ENCODE measurements at places on chromosomes 2 and 18.

GRCh38 chr18:65568866-65569265 is 181.9 kb upstream of the CDH7 start:
- DNase-seq, result no peak

DNA sequence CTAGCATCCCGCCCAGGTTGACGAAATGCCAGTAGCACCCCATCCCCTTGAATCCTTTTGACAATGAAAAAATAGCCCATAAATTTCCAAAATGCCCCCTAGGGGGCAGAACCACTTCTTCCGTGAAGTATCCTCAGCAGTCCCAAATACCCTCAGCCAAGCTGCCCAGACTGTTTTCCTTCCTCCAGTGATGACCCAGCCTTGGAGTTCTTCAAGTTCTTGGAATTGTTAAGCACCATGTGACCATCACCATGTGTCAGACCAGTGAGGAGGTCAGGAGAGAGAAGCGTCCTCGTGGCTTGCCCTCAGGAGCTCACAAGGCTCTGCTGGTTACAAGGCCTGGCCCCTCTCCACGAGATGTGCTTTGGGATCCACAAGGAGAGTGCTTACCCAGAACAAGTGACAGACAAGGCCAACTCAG is 1.4 kb upstream of the SLC23A3 start:
- no peak for DNase-seq

DNA sequence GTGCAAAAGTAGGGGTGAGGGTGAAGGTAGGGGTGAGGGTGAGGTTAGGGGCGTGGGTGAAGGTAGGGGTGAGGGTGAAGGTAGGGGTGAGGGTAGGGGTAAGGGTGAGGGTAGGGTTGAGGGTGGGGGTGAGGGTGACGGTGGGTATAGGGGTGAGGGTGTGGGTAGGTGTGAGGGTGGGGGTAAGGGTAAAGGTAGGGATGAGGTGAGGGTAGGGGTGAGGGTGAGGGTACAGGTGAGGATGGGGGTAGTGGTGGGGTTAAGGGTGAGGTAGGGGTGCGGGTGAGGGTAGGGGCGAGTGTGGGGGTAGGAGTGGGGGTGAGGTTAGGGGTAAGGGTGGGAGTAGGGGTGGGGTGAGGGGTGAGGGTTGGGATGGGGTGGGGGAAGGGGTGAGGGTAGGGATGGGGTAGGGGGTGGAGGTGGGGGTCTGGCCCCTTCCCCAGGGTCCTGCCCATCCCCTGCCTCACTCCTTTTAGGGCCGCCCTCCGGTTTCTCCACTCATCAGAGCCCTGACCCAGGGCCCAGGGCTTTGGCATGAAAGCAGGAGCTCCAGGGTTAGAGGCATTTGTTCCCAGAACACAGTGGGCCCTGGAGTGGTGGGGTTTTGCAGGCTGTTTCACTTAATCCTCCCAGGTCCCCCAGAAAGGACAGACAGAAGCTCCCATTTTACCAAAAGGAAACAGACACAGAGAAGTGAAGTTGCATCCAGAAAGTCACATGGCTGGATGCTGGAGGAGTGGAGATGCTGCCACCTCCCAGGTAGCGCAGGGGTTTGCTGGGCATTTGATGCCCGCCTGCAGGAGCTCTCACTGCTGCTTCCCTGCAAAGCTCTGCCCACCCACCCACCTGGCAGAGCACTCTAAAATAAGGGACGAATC is 26.9 kb downstream of the SNORC start:
- no peak for DNase-seq

DNA sequence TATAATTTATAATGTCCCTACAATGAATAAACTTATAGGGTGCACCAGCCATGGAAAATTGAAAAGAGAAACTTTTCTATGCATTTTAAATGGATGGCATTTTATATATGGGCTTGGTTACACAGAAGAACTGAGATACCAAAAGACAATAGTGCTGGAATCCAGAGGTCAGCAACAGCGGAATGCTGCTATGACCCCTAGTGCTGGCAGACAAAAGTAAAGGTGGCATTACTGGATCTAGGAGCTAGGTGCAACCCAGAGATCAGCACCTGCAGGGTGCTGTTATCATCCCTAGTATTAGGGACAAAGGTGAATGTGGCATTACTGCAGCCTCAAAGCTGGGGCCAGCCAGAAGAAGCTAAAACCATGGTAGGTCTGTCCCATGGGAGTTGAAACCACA is 392.7 kb upstream of the ST6GAL2 start:
- no peak for DNase-seq

Data from stimulated activated CD8-positive, alpha-beta memory T cell treated with anti-CD3 and anti-CD28 coated beads, Interleukin-7, amount 100 ng/mL, for 4 hours (primary cell).